ENCODE measurements at places on chromosomes 7 and 10. TPM values are rescaled to one million over a fixed set of nuclear protein-coding genes. Genes with fewer than 3 reads are reported as not detected.

Gene SKIDA1
- 2.4 TPM for polyA plus RNA-seq

Gene CCL24
- not detected for polyA plus RNA-seq

GRCh38 chr10:5619362-5620211 is 46.8 kb downstream of the ASB13 start:
- DNase-seq, result peak; percentile 81

GRCh38 chr7:81857385-81857784 is 87.5 kb upstream of the HGF start:
- DNase-seq, result no peak

GRCh38 chr7:18552316-18552916 is 56.9 kb downstream of the HDAC9 start:
- DNase-seq, result peak; percentile 66

- no peak for DNase-seq
Measured at GRCh38 chr7:134946260-134946659, 40.0 kb upstream of the AGBL3 start.

DNA sequence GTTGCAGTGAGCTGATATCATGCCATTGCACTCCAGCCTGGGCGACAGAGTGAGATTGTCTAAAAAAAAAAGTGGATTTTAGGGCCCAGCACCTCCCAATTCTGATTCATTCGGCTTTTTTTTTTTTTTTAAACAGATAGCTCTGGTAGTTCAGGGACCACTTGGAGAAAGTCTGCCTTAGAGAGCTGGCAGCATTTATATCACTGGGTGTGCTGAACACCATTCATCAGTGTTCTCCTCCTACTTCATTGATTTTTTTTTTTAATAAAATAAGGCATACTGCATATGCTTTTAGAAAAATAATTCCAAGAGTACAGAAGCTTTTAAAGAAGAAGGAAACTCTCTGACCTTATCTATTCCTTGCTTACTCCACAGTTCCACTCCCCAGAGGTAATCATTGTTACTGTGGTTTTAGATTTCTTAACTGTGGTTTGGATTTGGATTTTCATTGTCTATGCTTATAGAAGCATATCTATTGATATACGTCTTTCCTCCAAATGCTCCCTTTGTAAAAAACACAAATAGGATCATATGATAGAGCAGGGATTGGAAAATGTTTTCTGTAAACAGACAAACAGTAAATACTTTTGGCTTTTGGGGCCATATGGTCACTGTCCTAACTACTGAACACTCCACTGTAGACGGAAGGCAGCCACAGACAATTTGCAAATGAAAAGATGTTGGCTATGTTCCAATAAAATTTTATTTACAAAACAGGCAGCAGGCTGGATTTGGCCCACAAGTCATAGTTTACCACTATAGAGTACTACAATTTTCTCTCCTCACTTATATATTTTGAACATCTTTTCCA is 21.1 kb upstream of the SAR1A start:
- no peak for DNase-seq

- DNase-seq, result peak; percentile 16
Measured at GRCh38 chr10:62583876-62584615, 209.9 kb downstream of the ZNF365 start.

Data from muscle of leg (tissue), 16 donors.